NCI-H510A treated with DMSO at 0.1 percent for 48 hours (cell line): ENCODE measurements at places on chromosomes 13 and 19.

- no peak for DNase-seq
Observed at GRCh38 chr19:13978351-13979243, 26.3 kb downstream of the DCAF15 start.

- DNase-seq: no peak
Observed at GRCh38 chr19:13337181-13337580, 169.1 kb downstream of the CACNA1A start.

- no peak for DNase-seq
Observed at GRCh38 chr13:65909501-65909900, 1320.6 kb downstream of the PCDH9 start.

GRCh38 chr13:32225481-32225931, 89.7 kb downstream of the ZAR1L start:
- no peak for DNase-seq

DNA sequence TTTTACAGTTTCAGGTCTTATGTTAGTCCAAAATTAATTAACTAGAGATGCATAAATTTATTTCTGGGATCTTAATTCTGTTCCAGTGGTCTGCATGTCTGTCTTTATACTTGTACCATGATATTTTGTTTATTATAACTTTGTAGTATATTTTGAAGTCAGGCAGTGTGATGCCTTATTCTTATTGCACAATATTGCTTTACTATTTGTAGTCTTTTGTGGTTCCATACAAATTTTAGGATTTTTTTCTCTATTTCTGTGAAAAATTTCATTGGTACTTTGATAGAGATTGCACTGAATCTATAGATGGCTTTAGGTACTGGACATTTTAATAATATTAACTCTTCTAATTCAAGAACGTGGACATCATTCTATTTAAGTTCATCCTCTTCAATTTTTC, 304.0 kb downstream of the GPC5 start:
- no peak for DNase-seq

- no peak for DNase-seq
Observed at GRCh38 chr19:1914826-1915341, 9.7 kb downstream of the ADAT3 start.

DNA sequence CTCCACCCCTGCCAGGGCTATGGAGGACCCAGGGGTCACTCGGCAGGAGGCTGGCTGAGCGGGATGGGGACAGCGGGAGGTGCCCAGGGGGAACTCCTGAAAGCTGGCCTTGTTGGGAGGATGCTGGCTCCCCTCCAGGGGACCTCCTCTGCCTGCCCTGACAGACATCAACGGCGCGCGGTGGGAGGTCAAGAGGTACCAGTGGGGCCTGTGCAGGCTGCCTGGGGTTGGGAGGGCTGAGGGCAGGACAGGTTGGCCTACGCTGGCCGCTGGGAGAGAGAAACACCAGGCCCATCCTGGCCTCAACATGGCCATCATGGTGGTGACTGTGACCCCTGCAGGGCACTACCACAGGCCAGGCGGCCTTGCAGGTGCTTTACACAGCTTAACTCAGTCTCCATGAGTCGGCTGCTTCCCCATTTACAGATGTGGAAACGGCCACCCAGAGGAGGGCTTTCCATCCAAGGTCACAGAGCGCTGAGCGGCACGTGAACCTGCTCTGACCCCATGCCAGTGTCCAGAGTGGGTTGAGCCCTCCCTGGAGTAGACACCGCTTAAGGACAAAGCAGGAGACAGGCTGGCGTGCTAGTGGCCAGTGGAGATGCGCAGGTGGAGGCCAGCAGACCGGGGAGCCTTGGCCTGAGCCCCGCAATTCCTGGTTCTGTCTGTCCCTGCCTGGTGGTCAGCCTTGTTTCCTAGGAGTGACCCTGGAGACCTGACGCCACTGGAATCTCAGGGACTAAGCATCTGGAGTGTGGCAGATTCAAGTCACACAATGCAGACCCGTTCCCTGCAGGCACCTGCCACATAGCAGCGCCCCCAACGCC, 27.6 kb downstream of the CEBPG start:
- DNase-seq: no peak

- no peak for DNase-seq
Observed at GRCh38 chr13:85661675-85662074, 137.5 kb downstream of the SLITRK6 start.

DNA sequence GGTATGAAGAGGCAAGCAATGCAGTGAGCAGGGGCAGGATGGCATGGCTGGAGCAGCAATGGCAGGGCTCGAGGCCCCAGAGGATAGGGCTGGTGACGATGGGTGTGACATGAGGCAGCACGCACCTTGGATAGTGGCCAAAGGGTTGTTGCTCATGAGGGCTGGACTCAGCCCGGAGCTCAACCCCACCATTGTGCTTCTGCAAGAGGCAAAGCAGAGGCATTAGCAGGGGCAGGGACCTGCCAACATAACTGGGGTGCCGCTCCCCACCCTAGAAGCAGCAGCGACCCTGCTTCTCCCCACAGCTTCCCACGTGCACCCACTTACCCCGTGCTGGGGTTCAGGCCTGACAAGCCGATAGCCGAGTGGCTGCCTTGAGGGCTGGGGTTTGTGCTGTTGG, 15.8 kb downstream of the ZNF574 start:
- DNase-seq: no peak

- DNase-seq: no peak
Observed at GRCh38 chr19:39317476-39317875, 3.2 kb downstream of the LRFN1 start.

DNA sequence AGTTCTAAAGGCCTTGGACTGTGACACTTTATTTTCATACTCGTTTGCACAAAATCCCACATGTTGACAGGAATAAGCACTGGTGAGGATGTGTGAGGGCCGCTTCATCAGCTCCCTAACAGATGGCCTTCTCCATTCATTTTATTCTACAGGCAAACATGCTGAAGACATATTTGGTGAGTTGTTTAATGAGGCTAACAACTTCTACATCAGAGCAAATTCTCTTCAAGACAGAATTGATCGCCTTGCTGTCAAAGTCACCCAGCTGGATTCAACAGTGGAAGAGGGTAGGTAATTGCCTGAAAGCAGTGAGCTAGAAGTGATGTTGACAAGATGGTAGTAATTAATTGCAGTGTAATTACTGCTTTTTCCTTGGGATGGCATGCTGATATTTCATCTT, 95.7 kb downstream of the GPR12 start:
- DNase-seq: peak; percentile 3

DNA sequence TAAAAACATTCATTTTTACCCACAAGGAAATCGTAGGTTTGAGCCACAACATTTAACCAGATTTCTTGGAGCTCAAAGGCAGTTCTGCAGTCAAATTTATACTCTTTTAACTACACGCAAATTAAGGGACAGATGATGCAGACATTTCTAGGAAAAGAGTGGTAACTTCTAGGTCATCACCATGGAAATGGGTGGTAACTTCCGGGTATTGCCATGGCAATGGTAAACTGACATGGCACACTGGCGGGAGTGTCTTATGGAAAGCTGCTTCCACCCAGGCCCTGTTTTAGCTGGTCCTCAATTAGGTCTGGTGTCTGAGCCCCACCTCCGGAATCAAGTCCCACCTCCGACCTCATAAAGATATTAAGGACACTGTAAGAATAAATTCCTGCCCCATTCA, 10.4 kb upstream of the LYPD5 start:
- no peak for DNase-seq

GRCh38 chr19:51637362-51637978, 7.3 kb upstream of the SIGLEC5 start:
- DNase-seq: no peak

DNA sequence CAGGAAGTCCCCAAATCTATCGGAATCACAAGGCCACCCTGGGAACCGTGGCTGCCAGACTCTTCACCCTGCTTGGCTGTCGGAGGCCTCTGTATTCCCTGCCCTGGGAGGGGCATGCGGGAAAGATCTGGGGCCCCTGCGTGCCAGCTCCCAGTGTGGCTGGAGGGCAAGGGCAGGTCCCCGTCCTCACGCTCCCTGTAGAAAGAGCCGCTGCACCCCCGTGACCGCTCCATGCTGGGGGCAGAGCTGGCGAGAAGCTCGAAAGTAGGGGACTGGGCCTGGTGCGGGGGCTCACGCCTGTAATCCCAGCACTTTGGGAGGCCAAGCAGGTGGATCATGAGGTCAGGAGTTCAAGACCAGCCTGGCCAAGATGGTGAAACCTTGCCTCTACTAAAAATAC, 208.4 kb upstream of the SOX1 start:
- no peak for DNase-seq

- no peak for DNase-seq
Observed at GRCh38 chr19:39017026-39017425, 15.3 kb downstream of the FBXO27 start.

- no peak for DNase-seq
Observed at GRCh38 chr19:7739801-7740681, 7.3 kb downstream of the CD209 start.

DNA sequence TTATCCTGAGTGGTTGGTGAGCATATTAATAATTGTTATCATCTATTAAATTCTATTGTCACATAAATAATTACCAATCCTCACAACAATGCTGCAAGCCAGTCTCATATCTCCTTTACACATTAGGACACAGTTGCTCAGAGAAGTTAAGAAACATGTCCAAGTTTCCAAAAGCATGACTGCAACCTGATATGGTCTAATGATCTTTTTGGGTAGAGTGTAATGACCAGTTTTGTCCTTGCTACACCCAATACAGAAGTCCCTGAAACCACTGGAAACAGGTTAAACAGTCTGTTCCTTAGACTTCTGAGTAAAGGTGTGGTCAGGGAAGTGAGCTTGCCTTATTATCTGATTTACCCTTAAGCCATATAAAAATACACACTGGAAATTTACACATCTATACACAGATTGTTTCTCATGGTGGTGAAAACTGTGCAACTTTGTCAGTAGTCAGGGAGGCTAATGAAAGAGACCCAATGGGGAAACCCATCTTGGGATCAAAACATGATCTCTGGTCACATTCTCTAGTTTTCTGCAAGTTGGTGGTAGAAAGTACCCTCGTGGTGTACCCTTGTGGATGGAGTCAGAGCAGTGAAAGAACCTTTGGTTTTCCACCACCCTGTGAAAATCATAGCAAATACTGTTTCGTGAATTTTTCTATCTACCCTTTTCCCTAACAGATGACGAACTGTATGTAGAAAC, 146.0 kb upstream of the KLF12 start:
- DNase-seq: no peak

DNA sequence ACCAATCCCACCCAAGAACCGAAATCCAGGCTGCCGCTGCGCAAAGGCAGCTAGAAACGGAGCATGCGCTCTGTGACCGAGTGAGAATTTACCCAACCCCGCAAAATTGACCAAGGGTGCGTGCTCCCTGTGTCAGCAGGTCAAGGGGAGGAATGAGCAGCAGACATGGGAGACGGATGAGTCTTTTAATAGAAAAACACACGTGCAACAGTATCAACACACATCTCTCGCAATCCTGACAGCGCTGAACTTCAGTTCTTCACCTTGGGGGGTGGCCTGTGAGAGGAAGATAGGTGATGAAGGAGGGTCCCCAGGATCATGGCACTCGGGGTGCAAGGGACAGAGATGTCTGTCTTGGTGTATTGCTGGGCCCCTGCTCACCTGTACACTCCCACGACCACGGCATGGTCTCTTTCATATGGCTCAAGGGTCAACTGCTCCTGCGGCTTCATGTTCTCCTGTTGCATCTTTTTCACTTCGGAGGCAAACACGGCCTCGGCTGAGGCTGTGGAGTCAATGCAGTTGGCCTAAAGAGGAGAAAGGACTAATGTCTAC, 402 bp upstream of the DYRK1B start:
- no peak for DNase-seq

DNA sequence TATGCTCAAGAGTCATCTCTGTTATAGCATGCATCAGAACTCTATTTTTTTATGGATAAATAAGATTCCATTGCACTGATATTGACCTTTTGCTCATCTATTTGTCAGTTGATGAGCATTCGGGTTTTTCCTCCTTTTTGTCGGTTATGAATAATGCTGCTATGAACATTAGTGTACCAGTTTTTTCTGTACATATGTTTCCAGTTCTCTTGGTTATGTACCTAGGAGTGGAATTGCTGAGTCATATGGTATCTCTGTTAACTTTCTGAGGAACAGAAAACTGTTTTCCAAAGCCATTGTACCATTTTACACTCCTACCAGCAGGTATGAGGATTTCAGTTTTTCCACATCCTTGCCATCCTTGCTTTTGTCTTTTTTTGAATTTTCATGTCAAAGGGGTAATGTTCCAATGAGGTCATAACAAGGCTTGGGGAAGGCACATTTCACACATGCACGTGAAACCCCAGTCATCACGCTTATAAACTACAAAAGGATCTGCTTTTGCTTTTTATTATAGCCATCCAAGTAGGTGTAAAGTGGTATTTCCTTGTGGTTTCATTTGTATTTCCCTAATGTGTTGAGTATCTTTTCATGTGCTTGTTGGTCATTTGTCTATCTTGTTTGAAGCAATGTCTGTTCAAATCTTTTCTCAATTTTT, 14.6 kb downstream of the KBTBD7 start:
- no peak for DNase-seq

- no peak for DNase-seq
Observed at GRCh38 chr19:18093439-18094161, 4.0 kb upstream of the MAST3 start.

GRCh38 chr13:95752677-95753076, 75.7 kb downstream of the DNAJC3 start:
- no peak for DNase-seq

DNA sequence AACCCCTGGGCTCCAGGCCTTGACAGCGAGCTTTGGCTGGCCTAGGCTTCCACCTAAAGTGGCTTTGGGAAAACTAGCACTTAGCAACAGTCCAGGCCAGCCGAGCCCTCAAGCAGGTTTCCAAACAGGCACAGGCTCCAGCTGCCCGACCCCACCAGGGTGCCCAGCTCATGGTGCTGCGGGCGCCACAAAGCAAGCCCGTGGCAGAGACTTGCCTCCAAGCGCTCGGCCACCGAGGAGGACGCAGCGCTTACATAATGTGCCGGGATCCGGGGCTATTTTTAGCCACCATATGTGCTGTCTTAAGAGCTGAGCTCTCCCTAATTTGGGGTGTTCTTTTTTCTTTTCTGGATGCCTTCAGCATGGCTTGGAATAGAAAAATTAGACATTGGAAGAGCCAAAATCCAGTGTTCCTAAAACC, 56.1 kb upstream of the F7 start:
- DNase-seq: no peak

- DNase-seq: no peak
Observed at GRCh38 chr19:40163541-40164129, 27.6 kb upstream of the MAP3K10 start.

DNA sequence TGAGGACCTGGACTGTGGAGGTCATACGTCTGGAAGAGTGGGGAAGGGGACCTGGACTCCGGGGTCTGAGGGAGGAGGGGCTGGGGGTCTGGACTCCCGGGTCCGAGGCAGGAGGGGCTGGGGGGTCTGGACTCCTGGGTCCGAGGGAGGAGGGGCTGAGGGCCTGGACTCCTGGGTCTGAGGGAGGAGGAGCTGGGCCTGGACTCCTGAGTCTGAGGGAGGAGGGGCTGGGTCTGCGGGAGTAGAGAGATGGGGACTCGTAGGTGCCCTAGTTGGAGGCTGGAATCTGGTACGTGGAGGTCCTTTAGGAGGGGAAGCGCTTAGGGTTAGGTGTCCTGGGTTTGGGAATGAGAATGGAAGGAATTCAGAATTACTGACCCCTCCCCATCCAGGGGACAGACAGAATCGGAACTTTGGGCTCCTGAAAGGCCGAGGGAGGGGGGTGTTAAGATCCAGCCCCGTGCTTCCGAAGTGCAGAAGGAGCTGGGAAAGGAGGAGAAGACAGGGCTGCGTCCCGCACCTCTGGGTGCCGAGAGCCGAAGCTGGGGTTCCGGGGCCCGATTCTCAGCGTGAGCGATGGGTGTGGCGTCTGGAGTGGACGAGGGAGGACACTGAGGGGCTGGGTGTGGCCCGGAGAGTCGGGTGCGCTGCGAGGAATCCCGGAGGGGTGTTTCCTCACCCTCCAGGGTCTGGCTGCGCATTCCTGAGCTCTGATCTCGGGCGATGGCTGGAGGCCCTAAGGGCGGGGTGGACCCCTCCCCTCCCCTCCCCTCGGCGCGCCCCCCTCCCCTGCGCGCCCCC, 608 bp downstream of the MYADM start:
- no peak for DNase-seq
